ENCODE measurements at places on chromosomes 4 and X.

DNA sequence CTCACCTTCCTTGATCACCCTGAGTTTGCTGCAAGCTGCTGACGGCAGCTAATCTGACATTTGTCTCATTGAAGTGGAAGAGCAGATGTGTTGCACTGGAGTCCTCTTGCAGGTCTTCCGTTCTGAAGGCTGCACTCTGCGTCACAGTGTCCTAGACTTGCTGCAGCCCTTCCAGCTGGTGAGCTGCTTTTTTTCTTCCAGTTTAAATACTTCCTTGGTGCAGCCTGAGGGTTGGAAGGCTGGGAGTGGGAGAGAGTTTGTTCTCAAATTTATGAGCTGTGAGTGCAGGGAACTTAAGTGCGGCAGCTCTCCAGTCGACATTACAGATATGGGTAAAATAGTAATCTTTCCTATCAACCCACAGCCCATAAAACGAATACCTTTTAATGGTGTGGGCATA, 303.6 kb upstream of the FAT1 start:
- DNase-seq: no peak

DNA sequence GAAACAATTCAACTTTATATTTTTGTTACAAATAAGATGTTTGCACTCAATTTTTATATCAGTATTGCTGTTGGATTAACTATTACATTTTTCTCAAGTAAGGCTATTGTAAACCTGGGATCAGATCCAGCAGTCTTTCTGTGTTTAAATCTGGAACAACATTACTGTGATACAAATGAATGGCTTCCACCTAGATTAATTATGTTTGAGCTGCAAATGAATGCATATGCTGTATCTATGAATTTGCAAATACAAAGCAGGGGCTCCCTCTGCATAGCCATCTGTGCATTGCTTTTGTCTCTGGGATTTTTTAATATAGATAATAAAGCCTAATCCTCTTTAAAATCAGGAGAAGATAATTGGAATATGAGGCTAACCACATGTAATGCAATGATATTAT, 69.8 kb upstream of the NEIL3 start:
- no peak for DNase-seq

GRCh38 chr4:17554568-17554967, 22.4 kb upstream of the LAP3 start:
- no peak for DNase-seq

DNA sequence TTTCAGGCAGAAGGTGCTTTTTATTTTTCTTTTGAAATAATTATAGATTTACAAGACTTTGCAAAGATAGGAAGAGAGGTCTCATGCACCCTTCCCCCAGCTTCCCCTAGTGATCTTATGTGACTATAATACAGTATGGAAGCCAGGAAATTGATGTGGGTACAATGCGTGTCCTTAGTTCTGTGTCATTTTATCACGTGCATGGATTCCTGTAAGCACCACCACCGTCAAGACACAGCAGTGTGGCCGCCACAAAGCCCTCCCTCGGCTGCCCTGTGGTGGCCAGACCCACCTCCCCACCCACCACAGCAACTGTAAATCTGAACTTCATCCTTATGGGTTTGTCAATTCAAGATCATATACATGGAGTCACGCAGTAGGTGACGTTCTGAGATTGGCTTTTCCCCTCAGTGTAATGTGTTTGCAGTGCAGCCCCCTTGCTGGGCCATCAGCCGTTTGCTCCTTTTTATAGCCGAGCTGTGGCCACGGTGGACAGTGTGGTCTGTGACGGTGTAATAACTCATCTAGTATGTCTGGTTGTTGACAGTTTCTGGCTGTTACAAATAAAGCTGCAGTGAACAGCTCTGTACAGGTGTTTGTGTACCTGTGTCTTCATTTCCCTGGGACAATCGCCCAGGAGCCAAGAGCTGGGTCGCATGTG, 10.9 kb upstream of the HTRA3 start:
- DNase-seq: no peak

DNA sequence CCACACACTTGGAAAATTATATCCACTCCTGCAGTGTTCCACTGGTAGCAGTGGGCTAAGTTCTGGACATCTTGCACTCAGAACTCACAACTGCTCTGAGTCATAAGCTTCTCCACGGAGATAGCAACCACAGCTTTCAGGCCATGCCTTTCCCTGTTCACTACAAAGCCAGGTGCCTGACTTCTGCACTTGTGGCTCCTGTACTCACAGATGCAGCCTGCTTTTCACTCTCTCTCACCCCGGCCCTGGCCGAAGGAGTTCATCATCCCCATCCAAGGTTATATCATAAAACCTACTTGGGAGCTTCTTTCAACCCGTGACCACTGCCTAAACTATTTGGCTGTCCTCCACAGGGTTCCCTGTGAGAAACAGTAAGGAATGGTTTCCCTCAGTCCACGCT, 999.4 kb downstream of the GLUD2 start:
- no peak for DNase-seq

- DNase-seq: peak; percentile 37
Measured at GRCh38 chr4:153705743-153706468, 21.8 kb downstream of the TLR2 start.

- no peak for DNase-seq
Measured at GRCh38 chr4:152735396-152735859, 44.1 kb downstream of the TIGD4 start.

- no peak for DNase-seq
Measured at GRCh38 chrX:154294791-154295574, at the start of gene TEX28. Gene TEX28, minus strand, starts transcription at chrX:154295124. Its CDS starts 3,007 bp downstream, at chrX:154292117.

- DNase-seq: no peak
Measured at GRCh38 chrX:42725196-42725595, 52.8 kb downstream of the PPP1R2C start.

GRCh38 chr4:25113915-25114904, 46.0 kb downstream of the SEPSECS start:
- DNase-seq: no peak

DNA sequence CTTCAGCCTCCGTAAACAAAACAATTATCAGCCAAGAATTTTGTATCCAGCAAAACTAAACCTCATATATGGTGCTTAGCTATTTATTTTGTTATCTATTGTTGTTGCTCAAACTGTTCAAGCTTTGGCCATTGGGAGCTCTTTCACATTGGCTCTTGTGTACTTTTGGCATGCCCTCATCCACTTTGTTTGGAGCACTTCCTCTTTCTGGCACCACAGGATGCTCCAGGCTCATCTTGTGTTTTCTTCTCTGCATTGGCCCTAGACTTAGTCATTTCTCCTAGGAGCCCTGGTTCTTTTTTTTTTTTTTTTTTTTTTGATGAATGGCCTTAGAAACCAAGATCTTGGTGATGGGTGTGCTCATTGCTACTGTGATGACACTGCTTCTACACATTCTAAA, 74.5 kb downstream of the DIPK2B start:
- no peak for DNase-seq
